ENCODE measurements at places on chromosomes 2 and 18.

GRCh38 chr18:8368512-8369217 is 240.6 kb upstream of the RAB12 start:
- no peak for DNase-seq

- peak; percentile 67 for DNase-seq
Measured at GRCh38 chr2:39736640-39737039, 42.4 kb downstream of the THUMPD2 start.

- no peak for DNase-seq
Measured at GRCh38 chr2:206968134-206969086, 29.1 kb downstream of the CPO start.

- DNase-seq: peak; percentile 42
Measured at GRCh38 chr2:240981280-240981679, 17.1 kb upstream of the SNED1 start.

DNA sequence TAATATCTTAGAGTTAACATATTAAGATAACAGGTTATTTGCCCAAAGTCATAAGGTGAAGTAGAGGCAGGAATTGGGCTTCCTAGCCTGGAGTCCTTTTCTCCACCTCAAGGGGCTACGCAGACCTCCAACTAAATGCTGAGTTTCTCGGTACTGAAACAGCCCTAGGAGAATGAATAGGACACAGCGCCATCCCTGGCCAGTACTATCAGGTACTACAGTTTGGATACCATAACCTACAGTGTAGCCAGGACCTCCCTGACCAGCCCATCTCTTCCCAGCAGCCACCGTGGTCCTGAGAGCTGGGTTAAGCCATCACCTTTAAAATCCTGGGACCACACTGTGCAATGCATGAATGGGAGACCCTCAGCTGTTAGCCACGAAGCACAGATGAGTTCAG is 15.7 kb downstream of the CASP8 start:
- DNase-seq: no peak
